Kidney (tissue), 22 donors: ENCODE measurements at places on chromosomes 6 and 20. TPM values are rescaled to one million over a fixed set of nuclear protein-coding genes. Genes with fewer than 3 reads are reported as not detected.

Gene AKAP7
- 12.0 TPM for total RNA-seq

Gene HRH3
- total RNA-seq, result not detected

Gene SLA2
- 1.5 TPM for total RNA-seq

DNA sequence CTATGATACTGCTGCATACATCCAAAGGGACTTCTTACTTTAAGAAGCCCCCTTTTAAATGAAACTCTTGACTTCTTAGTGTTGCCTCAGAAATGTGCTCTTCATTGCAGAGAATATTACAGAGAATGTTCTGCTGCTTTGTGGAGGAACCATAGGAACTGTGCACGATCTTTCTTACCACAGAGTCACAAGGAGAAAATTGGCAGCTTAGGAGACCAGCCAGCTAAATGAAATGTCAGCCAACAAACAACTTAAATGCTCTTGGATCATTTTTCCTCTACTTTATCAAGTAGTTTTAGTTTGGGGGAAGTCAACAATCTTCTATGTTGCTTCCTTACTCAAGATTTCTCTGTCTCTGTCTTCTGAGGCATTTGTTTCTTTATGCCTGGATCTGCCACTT is 125.9 kb upstream of the MLIP start:
- H3K4me3 ChIP-seq, result no peak overlapping the region
- no peak overlapping the region for H3K27ac ChIP-seq
- H3K36me3 ChIP-seq, result no peaks in the 10 kb centered on the region

- DNase-seq, result no peak
- no peaks in the 10 kb centered on the region for H3K27me3 ChIP-seq
- H3K4me3 ChIP-seq, result no peak overlapping the region
- H3K4me1 ChIP-seq, result no peaks in the 10 kb centered on the region
- no peaks in the 10 kb centered on the region for H3K36me3 ChIP-seq
These were observed 74.8 kb downstream of the LRFN2 start for GRCh38 chr6:40512340-40512739.
